NCI-H748 treated with DMSO at 0.1 percent for 48 hours (cell line): ENCODE measurements at places on chromosomes 5 and 9.

- DNase-seq: no peak
Observed at GRCh38 chr9:126925876-126926275, 11.3 kb downstream of the RALGPS1 start.

DNA sequence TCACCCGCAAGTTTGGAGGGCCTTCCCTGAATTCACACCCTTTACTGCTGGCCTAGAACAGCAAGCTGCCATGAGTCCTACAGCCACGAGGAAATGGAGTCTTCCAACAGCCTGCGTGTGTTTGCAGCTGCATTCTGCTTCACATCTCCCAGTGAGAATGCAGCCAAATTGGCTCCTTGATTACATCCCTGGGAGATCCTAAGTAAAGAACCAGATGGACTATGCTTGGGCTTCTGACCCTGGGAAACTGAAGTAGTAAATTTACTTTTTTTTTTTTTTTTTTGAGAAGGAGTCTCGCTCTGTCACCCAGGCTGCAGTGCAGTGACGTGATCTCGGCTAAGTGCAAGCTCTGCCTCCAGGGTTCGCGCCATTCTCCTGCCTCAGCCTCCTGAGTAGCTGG lies 617.0 kb upstream of the CDH18 start:
- DNase-seq: no peak

DNA sequence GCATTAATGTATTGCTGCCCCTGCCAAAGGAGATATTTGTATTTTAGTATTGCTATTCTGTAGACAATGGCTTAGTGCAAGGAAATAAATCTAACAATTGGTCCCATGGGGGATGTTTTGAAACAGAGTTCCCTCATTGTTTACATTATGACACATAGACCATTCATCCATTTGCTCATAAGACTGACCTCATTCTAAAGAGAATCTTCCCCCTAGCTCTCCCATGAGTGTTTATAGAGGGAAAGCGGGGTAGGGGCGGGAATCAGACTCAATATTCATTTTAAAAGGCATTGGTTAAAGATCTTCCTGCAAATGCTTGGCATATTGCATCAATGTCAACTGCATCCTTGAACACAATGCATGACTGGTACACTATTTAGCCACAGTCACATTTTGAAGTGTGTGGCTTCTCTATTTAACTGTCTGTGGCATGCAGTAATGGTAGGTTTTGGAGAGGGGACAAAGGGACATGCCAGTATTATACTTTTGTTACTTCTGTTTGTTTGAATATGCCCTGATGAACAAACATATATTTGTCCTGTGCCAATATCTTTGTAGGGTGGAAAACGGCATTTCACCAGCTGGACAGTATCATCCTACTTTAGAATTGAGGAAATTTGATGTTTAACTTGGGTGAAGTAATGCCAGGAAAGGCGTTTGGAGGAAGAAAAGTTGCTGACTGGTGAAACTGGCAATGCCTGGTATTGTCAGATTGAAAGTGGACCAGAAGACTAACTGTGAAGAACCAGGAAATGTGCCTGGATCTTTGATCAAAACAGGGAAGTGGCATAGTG lies 84.1 kb upstream of the MEGF10 start:
- DNase-seq: peak; percentile 85

GRCh38 chr5:132886064-132886823 lies 12.8 kb downstream of the LEAP2 start:
- DNase-seq: no peak

DNA sequence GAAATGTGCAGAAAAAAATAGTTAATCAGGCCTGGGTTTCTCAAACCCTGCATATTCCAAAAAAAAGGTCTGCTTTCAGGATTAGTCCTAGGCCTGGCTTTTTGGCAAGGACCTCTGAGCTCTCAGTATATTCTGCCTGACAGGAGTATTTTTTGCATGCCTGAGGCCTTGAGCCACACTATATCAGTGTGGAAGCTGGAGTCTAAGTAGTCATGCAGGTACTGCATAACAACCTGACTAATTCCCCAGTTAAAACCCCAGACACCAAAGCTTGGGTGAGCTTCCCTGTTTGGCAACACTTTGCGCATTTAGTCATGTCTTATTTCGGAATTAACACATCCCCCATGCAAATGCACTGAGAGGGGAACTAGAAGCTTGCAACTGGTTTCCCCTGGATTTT lies 359.5 kb downstream of the CETN3 start:
- no peak for DNase-seq
